ENCODE measurements at places on chromosomes 11 and 22.
A peak's percentile ranks its signal among the peaks of the same experiment; 100 is the strongest.

- peak; percentile 92 for DNase-seq
These were observed 28.4 kb upstream of the SIK2 start for GRCh38 chr11:111573821-111574249.

DNA sequence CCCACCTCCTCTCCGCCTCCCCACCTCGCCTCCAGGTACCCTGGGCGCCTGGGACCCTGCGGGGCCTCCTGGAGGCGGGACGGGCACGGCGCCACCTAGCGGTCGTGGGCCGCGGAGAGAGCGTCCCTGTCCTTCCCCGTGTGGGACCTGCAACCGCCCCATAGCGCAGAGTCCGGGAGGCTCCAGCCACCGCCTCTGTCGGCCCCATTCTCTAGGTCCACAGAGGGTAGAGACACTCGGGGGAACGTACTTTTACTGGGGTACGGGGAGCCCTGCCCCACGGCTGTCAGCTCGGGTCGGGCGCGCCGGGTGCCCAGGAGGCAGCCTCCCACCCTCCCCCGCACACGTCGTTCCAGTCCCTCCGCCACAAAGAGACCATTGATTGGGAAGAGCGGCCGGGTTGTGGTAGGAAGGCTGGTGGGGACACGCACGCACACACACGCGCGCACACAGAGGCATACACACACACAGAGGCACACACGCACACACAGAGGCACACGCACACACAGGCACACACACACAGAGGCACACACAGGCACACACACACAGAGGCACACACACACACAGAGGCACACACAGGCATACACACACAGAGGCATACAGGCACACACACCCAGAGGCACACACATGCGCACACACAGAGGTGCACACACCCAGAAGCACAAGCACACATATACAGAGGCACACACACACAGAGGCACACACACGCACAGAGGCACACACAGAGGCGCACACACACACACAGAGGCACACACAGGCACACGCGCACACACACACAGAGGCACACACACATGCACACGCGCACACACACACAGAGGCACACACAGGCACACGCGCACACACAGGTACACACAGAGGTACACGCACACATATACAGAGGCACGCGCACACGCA is 12.6 kb upstream of the NECTIN1 start:
- no peak for DNase-seq

GRCh38 chr22:47954107-47954506 is 1191.7 kb downstream of the TBC1D22A start:
- no peak for DNase-seq

DNA sequence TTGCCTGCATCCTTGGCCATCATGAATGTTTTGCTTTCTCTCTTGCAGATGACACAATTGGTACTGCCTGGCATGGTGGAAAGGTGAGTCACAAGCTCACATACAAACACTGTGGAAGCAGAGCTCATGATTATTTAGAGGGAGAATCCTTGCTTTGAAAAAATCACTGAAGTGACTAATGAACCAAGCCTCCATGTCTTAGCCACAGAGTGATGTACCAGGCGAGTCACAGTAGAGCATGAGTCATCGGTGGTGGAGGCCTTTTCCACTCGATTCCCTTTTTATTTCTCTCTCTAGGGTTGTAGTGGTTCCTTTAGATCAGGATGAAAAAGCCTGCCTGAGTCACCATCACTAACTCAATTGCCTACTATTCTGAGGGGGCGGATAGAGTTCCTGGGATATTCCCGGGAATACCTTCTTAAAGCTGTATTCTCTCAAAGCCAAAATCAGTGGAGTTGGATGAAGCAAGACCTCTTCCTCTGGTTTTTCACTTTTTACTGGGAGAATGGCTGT is 49.6 kb upstream of the ALKBH3 start:
- peak; percentile 13 for DNase-seq

DNA sequence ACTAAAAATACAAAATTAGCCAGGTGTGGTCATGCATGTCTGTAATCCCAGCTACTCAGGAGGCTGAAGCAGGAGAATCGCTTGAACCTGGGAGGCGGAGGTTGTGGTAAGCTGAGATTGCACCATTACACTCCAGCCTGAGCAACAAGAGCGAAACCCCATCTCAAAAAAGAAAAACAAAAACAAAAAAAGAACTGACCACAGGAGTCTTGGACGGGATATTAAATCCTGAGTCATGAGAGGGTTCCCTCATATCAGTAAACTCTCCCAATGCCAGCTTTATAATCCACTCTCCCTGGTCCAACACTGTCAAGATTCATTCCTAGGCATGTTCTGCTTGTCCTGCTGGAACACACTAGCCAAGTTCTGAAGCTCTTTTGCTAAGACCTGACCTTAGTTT is 61.5 kb upstream of the EP300 start:
- no peak for DNase-seq
